ENCODE measurements at places on chromosomes 13 and 19.

GRCh38 chr19:29944390-29945012 is 2.5 kb downstream of the URI1 start:
- no peak for DNase-seq

DNA sequence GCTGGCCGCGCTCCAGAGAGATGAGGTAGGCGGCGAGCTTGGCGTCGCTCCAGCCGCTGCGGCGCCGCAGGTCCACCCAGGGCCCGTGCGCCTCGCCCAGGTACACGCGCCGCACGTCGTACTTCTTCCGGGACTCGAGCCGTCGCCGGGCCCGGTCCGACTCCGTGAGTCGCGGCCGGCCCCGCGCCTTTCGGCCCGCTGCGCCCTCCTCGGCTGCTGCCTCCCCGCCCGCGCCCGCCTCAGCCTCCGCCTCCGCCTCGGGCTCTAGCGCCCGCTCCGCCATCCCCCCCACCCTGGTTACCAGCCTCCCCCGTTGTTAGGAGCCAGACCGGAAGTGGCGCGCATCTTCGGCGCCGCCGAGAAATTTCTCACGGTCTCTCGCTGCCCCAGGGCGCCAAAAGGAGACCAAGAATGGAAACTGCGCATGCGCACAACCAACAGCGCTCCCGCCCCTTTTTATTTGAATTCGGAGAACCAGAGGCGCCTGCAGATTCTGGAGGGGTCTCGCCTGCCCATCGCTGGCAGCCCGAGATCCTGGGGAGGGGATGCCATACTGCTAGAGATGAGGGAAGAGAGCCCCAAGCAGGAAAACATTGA is at the start of gene ZNF653:
TSS of gene ZNF653 (minus strand) at position 336 of the 597 bp plus-strand sequence. CDS start at position 283, 53 bp downstream.
- peak; percentile 91 for DNase-seq

GRCh38 chr13:91526543-91527033 is 128.2 kb downstream of the GPC5 start:
- no peak for DNase-seq

GRCh38 chr19:5367530-5368133 is 27.0 kb upstream of the PTPRS start:
- DNase-seq: no peak
